ENCODE measurements at places on chromosomes 3 and 15.

DNA sequence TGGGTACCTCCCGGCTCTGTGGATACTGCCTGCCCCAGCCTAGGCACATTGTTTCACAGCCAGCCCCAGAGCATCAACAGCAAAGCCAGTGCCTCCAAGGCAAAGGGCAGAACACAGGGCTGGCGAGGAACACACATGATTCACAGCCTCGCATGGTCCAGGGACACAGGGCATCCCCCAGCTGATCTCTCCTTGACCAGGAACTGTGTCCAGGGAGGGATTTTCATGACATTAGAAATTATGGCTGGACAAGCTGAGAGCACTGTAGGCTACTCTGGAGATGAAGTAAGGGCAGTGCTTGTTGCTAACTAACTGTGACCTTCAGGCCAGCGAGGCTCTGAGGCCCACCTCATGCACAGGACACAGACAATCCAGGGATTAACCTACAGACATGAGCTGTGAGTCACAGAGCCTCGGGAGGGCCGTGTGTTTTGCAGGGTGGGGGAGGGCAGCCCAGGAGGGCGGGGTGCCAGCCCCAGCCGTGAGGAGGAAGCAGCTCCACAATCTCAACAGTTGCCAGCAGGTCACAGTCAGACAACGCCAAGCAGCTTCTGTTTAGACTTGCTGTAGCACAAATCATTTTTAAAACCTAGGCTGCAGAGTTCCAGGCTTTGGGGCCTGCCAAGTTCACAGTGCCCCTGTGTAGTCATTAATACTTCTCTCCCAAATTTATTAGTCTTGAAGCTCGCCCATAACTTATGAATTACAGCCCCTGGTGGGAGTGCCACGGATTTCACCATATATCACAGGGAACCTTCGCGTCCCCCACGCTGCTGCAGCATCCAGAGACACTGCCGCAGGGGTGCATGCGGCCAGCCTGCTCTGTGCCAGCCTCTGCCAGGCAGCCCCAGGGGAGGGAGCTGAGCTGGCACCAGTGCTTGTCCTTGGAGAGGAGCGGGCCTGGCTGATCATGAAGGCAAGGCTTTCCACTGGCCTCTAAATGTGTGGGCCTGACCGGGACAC lies 114.7 kb downstream of the ETFA start:
- DNase-seq: no peak

DNA sequence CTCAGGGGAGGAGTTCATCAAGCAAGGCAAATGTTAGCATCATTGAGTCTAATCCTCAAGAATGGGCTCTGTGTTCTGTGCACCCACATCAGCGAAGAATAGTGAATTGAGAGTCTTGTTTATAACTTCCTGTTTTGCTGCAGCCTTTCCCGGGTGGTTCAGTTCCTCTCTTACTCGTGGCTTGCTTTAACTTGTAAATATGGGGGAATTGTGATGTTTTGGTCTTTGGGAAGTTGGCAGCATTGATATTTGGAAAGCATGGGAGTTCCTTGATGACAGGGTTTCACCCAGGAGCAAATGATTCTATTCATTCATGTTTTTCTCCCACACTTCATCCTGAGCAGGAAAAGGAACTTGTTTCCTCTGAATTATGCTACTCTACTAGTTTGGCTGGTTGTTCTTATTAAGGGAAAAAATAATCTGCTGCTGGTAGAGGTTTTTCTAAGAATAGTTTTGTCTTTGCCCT lies 40.4 kb downstream of the GPD1L start:
- DNase-seq: no peak

GRCh38 chr3:28743831-28744230 lies 395.2 kb upstream of the AZI2 start:
- DNase-seq: no peak

- no peak for DNase-seq
These were observed 380 bp downstream of the MYLK start for GRCh38 chr3:123883701-123884202.

GRCh38 chr3:71309342-71309741 lies 274.2 kb downstream of the FOXP1 start:
- no peak for DNase-seq

GRCh38 chr3:95154766-95155165 lies 1091.9 kb downstream of the NSUN3 start:
- no peak for DNase-seq

DNA sequence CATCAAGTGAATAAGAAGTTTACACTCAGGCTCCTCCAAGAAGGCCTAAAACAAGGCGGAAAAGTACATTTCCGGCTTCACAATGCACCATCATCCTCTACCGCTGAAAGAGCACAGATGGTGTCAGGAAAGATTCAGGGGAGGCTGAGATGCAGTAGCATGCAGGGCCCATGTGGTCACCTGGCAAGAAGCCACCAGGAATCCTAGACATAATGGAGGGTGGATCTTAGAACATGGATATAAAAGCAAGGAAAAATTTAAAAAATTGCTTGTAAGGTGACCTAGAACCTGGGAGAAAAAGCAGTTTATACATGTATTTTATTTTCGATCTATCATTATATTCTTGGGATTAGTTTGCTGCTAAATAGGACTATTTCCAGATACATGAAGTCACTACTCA lies 21.9 kb upstream of the OTOL1 start:
- peak; percentile 84 for DNase-seq

GRCh38 chr3:150238995-150239619 lies 169.0 kb upstream of the TSC22D2 start:
- peak; percentile 35 for DNase-seq

GRCh38 chr15:42576040-42576594 lies 711 bp downstream of the STARD9 start:
- DNase-seq: no peak

GRCh38 chr15:93311620-93312019 lies 222.6 kb upstream of the RGMA start:
- DNase-seq: no peak

All from NCI-H2171 (cell line).